DMS153 (cell line): ENCODE measurements at places on chromosomes 3 and 15.

DNA sequence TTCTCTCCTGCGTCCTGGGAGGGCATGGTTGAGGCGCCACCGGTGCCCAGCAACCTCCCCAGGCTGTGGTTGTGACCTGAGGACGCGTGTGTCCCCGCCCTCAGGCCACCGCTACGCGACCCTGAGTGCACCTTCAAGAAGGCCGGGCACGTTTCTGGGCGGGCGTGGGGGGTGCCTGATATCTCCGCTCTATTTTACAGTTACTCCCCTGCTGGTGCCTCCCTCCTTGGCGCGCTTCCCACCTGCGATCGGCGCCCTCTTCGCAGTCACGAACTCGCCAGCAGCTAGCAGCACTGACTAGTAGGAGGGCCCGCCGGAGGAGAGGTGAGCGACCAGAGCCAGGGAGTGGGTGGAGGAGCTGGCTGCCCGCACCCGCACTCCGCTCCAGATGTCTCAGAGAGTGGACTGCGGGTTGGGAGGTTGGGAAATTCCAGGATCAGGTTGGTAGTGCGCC is 43.2 kb upstream of the POLG start:
- no peak for DNase-seq

GRCh38 chr3:195461594-195462307 is 18.9 kb upstream of the ACAP2 start:
- no peak for DNase-seq

DNA sequence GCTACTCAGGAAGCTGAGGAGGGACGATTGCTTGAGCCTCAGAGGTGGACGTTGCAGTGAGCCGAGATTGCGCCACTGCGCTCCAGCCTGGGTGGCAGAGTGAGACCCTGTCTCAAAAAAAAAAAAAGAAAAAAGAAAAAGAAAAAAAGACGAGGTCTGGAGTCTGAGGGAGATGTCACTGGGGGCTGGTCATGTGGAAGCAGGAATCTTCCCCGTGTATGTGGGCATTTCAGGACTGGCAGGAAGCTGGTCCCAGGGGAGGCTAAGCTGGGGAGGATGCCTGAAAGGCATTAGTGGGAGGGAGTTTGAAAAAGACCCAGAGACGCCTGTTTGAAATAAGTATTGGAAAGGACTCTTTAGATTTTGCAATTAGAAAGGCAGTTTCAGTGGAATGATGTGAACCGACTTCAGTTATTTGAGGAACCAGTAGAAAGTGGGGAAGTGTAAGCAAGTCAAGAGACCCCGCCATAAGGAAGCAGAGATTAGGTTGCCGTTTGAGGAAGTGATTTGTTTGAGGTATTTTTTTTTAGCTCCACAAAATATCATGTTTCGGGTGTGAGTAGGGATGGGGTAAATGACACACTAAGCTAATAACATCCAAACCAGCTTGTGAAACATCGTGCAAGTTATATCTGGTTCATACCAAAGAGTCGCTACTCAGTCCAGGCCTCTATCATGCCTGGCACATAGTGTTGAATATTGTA is 55.5 kb downstream of the ST6GAL1 start:
- no peak for DNase-seq

GRCh38 chr15:40906091-40906990 is 12.1 kb downstream of the VPS18 start:
- peak; percentile 78 for DNase-seq

GRCh38 chr3:184788751-184789150 is 23.2 kb upstream of the VPS8 start:
- DNase-seq, result no peak
